ENCODE measurements at places on chromosomes 7 and 10. TPM values are rescaled to one million over a fixed set of nuclear protein-coding genes. Genes with fewer than 3 reads are reported as not detected.

GPR85 gene
- 4.3 TPM for polyA plus RNA-seq

MRC1 gene
- polyA plus RNA-seq: not detected

DNA sequence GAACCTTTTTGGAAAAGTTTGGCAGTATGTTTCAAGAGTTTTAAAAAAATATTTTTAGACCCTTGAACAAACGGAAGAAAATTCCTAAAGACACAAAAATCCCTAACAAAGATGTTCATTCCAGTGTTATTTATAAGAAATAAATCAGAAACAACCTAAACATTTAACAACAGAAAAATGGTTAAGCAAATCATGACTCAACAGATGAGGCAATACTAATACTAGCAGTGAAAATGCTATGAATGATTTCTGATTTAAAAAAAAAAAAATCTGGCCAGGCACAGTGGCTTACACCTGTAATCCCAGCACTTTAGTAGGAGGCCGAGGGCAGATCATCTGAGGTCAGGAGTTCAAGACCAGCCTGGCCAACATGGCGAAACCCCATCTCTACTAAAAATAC is 61.0 kb downstream of the ARHGAP12 start:
- H3K4me3 ChIP-seq: no peak overlapping the region
- no peak overlapping the region for H3K27ac ChIP-seq
- H3K27me3 ChIP-seq: no peaks in the 10 kb centered on the region
- H3K4me1 ChIP-seq: peaks cover 12% of the 10 kb centered on the region

DNA sequence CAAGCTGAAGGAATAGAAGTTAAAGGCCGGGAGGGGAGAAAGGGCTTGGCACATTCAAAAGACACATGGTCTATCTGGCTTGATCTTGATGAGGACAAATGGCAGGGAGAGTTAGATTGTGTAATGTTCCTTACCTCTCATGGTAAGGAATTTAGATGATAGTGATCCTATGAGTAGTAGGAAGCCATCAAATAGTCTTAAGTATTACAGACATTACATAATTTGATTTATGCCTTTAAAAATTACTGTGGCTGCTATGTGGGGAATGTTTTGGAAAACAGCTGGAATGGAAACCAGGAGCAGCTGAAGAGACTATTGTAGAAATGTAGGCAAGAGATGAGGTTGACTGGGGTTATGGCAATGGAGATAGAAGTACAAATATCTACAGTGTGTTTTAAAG is 351.3 kb upstream of the BMPER start:
- no peak for DNase-seq
- no peak overlapping the region for H3K4me3 ChIP-seq
- H3K4me1 ChIP-seq: no peaks in the 10 kb centered on the region

GRCh38 chr10:100812978-100813377 is 67.6 kb downstream of the PAX2 start:
- no peak for DNase-seq
- H3K27ac ChIP-seq: no peak overlapping the region
- H3K36me3 ChIP-seq: no peaks in the 10 kb centered on the region
- H3K27me3 ChIP-seq: peaks cover 39% of the 10 kb centered on the region

DNA sequence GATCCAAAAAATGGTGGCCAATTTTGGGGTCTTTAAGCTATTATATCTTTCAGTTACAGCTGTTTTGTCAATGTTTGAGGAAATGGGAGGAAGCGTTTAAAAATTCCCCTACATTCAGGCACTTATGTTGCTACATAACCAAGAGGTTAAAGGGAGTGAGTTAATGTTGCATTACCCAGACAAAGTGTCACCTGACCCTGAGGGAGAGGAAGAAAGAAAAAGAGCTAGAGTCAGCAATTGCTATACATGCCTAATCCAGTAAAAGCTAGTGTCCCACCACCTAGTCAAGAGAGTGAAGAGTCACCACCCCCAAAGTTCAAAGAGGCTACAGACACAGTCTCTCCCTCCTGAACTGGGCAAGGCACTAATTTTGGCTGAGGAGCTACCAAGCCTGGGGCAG is 69.5 kb upstream of the ZNF92 start:
- H3K36me3 ChIP-seq: no peaks in the 10 kb centered on the region
- H3K4me1 ChIP-seq: no peaks in the 10 kb centered on the region

- no peak overlapping the region for H3K4me3 ChIP-seq
- no peaks in the 10 kb centered on the region for H3K27me3 ChIP-seq
- H3K4me1 ChIP-seq: no peaks in the 10 kb centered on the region
- H3K27ac ChIP-seq: no peak overlapping the region
Measured at GRCh38 chr7:17855202-17855601, 85.1 kb downstream of the SNX13 start.

DNA sequence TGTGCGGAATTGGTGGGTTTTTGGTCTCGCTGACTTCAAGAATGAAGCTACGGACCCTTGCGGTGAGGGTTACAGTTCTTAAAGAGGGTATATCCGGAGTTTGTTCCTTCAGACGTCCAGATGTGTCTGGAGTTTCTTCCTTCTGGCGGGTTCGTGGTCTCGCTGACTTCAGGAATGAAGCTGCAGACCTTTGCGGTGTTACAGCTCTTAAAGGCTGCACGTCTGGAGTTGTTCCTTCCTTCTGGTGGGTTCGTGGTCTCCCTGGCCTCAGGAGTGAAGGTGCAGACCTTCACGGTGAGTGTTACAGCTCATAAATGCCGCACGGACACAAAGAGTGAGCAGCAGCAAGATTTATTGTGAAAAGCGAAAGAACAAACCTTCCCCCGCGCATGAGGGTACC is 670.7 kb downstream of the CNTNAP2 start:
- H3K27ac ChIP-seq: no peak overlapping the region
- no peak overlapping the region for H3K4me3 ChIP-seq
- no peaks in the 10 kb centered on the region for H3K4me1 ChIP-seq
- no peak for DNase-seq
- no peaks in the 10 kb centered on the region for H3K36me3 ChIP-seq

- no peak overlapping the region for H3K4me3 ChIP-seq
- no peaks in the 10 kb centered on the region for H3K4me1 ChIP-seq
- no peak overlapping the region for H3K27ac ChIP-seq
- no peaks in the 10 kb centered on the region for H3K36me3 ChIP-seq
- H3K27me3 ChIP-seq: peaks cover 8% of the 10 kb centered on the region
Measured at GRCh38 chr7:155123413-155123812, 53.3 kb downstream of the HTR5A start.

- no peaks in the 10 kb centered on the region for H3K36me3 ChIP-seq
- H3K27ac ChIP-seq: no peak overlapping the region
- no peaks in the 10 kb centered on the region for H3K27me3 ChIP-seq
- no peak for DNase-seq
- no peaks in the 10 kb centered on the region for H3K4me1 ChIP-seq
Measured at GRCh38 chr7:152419473-152420429, 16.1 kb downstream of the KMT2C start.

GRCh38 chr7:20834656-20835055 is 48.0 kb upstream of the SP8 start:
- H3K27ac ChIP-seq: no peak overlapping the region
- peaks cover 5% of the 10 kb centered on the region for H3K27me3 ChIP-seq
- no peak overlapping the region for H3K4me3 ChIP-seq
- H3K4me1 ChIP-seq: no peaks in the 10 kb centered on the region
